Naive thymus-derived CD4-positive, alpha-beta T cell (primary cell): ENCODE measurements at places on chromosomes 13 and 19. TPM values are rescaled to one million over a fixed set of nuclear protein-coding genes. Genes with fewer than 3 reads are reported as not detected.

DNA sequence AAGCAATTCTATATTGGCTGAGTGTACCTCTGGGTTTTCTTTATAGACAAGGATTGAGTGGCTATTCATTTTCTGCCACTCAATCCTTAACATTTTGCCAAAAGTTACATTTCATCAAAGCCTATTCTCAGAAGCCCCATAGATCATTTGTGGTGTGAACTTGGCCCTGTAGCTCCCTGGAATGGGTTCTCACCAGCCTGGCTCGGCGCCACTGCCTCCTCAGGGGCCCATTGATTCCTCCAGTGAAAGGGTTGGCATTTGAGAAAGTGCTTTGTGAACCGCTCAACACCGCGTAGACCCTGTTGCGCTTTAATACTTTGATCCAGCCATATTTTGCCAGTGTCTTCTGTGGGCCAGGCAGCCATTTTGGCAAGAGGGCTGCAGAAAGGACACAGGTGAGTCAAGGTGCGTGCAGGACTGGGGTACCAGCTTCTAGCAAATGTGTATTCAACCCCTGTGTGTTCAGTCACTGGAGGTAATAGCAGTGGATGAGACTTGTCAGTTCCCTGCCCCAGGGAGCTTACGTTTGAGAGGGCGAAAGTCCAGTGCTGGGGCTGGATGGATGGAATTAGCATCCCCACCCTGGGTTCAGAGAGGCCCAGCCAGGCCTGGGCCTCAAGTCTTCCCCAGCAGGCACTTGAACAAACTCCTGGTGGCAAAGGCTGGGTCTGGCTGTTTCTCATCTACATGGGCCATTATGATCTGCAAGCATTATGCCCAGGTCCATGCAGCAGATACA, 3.8 kb downstream of the RAB8A start:
- no peak for DNase-seq

Gene GRIN3B
- total RNA-seq: 0.19 TPM

- DNase-seq: no peak
Observed at GRCh38 chr19:5977222-5977784, 637 bp downstream of the RANBP3 start.

- no peak for DNase-seq
Observed at GRCh38 chr19:10460714-10461046, 40.3 kb downstream of the PDE4A start.

Gene ZFR2
- 1.7 TPM for total RNA-seq

GRCh38 chr19:2802826-2803225, 16.8 kb upstream of the ZNF554 start:
- DNase-seq: no peak

DNA sequence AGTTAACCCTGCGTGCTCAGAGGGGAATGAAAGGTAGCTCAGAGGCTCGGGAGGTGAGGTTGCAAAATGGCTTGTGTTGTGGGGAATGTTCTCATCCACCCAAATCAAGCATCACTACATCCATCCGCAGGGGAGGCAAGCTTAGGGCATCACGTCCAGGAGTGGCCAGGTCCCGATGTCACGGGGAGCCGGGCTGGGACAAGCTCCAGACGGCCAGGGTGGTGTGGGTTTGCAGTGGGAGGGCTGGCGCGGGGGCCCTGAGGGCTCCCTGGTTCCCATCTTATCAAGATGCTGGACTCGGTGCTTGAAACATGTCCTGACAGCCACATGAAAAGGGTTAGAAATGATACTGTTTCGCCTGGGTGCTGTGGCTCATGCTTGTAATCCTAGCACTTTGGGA, 25.8 kb downstream of the EPN1 start:
- DNase-seq: no peak

Gene CD320
- total RNA-seq: 31.3 TPM

DNA sequence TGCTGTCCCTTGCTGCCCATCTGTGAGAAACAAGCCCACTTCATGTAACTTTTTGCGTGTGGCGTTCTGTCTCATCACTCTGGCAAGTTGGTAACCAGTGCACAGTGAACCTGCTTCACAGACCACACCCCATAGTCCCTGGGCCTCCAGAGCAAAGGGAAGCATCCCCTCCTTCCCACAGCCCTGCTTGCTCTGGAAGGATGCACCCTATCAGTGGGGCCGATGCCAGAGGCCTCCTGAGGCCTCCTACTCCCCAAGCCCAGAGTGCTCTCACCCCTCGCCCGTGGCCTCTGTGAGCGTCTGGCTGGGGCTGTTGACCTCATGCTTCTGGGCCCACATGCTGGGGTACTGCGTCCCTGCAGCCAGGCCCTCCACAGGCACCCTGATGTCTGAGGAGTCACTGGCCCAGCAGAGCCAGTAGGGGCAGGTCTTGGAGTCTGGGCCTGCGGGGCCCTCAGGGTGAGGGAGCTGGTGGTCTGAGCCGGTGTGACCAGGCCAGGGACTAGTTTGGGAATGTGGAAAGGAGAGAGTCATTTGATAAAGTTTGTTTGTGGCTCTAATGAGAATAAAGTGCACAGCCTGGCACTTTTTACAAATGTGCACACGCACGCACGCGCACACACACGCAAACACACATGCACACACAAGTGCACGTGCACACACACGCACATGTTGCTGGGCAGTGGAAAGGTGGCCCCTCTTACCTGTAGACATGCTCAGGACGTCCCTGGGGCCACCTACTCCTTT, 5.1 kb downstream of the TMEM86B start:
- no peak for DNase-seq

Gene BLOC1S3
- total RNA-seq: 15.4 TPM

- no peak for DNase-seq
Observed at GRCh38 chr19:10812902-10813404, 23.1 kb downstream of the TMED1 start.

Gene HCST
- 57.4 TPM for total RNA-seq

GRCh38 chr13:33208290-33209220, 77.0 kb downstream of the STARD13 start:
- DNase-seq: no peak

Gene DOCK6
- 5.2 TPM for total RNA-seq

DNA sequence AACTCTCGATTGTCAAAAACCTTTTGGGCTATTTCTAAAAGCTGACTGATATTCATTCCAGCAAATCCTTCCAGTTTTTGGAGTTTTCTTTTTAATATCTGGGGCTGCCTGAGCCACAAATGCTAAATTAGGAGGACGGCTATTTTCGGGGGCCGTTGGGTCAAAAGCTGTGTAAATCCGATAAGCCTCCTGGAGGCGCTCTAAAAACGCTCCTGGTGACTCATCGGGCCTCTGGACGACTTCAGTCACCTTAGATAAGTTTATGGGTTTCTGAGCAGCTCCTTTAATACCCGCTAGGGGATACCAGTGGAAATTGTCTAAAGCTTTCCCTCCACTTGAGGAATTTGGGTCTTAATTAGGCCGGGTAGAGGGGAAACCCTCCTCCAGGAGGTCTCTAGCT, 66.4 kb downstream of the ZNF730 start:
- DNase-seq: no peak

- DNase-seq: no peak
Observed at GRCh38 chr19:9986787-9987281, 23.5 kb downstream of the COL5A3 start.

Gene PPP1R15A
- total RNA-seq: 71.9 TPM

DNA sequence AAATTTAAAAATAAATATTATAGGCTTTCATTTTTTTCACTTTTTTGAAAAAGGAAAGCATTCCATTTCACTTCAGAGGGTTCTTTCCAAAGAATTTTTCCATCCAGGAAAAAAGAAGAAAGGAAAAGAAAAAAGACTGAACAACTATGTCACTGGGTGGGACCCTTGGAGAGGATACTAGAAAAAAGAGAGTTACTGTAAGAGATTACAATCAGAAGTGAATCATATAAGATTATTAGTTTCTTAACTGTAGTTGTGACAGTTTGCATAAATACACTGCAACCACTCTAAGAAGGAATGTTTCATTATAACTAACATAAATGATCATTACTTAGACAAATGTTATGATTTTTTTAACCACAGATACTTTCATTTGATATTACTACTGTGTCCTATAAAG, 87.8 kb downstream of the KLF12 start:
- DNase-seq: no peak

DNA sequence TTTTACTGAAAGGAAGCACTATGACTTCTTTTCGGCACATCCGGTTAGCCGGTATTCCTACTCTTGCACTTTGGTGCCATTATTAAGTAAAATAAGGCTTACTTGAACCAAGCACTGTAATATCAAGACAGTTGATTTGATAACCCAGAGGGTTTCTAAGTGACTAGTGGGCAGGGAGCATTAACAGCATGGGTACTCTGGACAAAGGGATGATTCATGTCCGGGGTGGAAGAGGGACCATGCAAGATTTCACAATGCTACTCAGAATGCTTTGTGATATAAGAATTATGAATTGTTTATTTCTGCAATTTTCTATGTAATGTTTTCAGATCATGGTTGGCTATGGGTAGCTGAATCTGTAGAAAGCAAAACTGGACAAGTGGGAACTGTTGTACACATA, 282.1 kb downstream of the TDRD3 start:
- DNase-seq: no peak

DNA sequence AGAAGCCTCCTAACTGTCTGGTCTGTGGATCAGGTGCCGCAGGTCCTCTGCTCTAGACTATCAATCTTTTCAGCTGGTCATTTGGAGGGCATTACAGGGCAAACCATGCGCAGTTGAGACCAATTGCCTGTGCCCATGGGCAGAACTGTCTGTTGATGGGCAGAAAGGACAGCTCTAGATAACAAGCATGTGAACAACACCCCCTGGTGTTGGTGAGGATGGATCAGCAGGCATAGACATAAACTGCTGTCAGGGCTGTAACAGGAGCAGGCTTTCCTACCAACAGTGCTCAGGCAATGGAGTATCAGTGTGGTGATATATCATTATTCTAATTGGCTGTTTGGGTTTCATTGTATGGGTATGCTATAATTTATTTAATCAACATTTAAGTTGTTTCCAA, 104.7 kb upstream of the KL start:
- peak; percentile 0 for DNase-seq
